ENCODE measurements at places on chromosomes 1 and 21.

DNA sequence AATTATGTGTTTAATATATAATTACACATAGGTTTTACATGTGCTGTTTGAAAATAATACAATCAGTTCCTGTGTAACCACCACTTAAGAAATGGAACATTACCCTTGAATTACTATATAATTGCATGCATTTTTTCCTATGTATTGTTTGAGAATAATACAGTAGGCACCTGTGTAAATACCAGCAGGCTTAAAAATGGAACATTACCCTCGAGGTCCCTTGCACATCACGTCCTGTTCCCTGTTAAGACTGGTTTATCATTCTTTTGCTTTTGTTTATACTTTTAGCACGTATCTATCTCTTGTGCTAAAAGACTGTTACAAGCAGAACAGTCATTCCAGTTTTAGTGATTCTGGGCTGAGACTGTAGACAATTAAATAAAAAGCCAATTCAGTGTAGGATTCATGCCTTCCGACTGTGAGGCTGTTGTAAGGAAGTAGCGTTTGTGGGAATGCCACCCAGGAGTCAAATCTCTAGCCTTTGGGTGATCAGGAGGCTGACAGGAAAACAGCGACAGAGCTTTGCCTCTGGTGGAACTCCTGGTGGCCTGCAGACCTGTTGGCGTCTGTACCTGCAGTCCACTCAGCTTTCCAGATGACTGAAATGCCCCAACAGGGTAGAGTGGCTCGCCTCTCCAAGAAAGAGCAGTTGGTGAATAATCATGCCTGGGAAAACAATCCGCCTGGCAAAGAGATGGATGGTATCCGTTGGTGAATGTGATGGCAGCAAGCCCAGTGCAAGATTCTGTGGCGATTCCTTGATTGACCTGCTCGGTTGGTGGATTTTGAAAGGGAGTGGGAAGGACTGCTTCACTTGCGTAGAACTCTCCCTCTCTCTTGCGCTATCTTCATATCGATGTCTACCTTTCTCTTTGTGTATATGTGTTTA, 58.0 kb downstream of the DISC1 start:
- DNase-seq, result no peak

DNA sequence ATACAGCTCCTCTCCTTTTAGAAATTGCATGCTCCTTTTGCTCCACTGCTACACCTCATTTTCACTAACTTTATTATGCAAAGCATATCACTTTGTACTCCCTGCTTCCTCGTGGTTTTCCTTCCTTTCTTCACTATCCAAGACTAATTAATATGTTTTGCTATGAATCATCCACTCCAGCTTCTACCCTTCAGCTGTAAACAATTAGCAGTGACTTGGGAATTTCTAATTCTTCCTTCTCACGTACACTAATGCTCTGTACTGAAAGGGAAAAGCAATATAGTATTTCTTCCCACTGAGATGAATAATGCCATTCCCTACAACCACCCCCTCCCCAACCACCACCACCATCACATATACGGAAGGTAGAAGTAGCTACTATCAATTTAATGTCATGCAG, 1917.0 kb downstream of the MRPL39 start:
- DNase-seq, result no peak

- DNase-seq, result no peak
Observed at GRCh38 chr1:33524586-33524985, 52.1 kb downstream of the ZSCAN20 start.

DNA sequence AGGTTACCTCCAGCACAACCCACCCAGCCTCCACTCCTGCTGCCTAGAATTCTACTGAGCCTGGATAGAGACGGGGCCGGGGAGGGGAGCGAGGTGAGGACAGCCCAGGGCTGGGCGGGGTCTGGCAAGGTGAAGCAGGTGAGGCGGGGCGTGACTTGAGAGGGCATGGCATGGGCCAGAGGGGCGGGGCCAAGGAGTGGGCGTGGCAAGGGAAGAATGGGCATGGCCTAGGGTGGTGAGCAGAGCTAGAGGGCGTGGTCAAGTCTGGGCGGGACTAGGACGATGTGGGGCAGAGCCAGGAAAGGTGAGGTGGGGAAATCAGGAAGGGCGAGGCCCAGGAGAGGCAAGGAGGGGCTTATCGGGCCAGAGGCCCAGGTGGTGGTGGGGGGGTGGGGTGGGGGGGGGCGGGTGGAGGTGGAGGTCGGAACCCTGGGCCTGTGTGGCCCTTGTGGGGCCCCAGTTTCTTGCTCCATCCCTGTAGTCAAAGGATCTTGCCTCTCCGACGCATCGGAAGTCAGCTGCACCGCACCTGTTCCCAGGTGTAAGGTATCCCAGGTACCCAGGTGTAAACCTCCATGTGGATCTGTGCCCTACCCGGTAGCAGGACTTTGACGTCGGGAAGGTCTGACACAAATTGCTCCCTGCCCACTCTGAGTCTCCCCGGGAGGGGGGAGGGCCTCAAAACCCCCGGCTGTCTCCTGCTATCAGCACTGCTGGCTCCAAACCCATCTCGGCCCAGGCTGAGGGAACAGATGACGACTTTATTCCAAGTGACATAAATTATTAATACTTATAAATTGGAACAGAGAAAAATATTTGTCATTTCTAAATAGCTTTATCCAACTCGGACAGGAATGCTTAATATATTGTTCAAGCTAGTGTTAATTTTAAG, 32.9 kb upstream of the UTS2 start:
- DNase-seq, result no peak

DNA sequence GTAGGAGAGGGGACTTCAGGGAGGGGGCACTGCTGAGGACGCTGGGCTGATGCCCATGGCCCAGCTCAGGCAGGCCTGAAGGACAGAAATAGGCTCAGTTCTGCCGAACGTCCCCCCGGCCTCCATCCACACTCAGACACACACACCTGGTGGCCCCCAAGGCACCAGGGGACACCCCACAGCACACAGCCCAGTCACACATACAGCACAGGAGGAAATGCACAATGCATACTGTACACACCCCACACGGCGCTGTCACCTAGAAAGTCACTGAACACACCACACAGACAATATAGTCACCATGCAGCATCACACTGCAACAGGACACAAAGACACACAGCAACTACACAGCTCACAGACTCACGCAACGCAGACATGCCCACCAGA, 562 bp downstream of the SYTL1 start:
- DNase-seq, result no peak

GRCh38 chr1:4086921-4087320, 186.8 kb upstream of the C1orf174 start:
- no peak for DNase-seq

GRCh38 chr21:37365517-37366481, 774 bp upstream of the DYRK1A start:
- no peak for DNase-seq

GRCh38 chr1:188270497-188270896, 1441.7 kb downstream of the PLA2G4A start:
- no peak for DNase-seq

DNA sequence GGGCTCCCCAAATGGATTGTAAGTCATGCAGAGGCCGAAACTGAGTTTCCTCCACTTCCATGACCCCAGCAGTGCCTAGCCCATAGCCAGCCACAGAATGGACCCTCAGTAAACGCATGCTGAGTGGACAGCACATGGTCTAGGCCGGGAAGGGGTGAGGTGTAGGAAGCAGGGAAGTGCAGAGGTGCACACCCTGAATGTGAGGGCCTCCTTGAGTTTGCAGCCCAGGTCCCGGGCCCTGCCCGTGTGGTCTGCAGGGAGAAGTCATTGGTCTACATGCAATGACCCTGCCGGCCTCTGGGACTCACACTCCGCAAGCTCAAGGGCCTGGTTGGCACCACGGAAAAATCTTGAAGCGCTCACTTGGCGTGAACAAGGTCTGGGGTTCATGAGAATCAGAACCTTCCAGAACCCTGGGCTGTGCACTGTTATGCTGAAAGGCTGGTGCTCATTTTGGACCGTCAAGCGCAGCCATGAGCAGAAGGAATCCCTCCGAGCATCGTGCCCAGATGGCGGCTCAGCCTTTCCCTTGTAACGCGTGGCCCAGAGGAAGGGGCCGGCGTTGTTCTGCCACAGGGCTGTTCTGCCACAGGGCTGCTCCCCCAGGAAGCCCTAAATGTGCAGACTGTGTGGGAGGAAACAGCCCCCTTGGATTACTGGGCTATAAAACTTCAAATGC, 66.4 kb downstream of the PSMG1 start:
- no peak for DNase-seq

DNA sequence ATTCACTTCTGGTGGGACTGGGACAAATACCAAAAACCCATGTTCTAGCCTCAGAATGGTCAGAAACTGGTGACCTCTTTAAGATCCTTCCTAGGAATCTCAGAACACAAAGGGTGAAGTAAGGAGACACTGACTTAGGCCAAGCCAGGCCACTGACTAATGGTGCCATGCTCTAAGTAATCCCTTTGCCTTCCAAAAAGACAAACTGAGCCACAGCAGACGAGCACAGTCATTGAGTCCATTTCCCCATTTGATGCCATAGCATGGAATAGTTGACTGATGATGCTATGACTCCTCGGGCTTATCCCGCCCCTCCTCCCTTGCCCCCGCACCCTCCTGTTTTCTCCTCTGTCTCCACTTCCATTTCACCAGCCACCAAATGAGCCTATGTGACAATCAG, 145.8 kb upstream of the ZNF648 start:
- no peak for DNase-seq

DNA sequence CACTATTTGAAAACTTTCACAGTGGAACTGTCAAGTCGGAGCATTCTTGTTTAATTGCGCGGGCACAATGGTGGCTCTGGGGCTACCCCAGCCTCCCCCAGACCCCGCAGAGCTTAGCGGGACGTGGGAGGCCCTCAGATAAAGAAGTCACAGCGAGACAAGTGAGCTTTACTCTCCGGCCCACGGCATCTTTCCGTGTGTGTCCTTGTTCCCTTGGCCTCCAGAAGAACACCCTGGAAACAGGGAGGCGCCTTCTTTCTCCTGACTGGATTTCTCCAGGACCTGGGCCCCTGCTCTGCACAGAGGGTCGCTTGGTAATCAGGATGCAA, 382.8 kb downstream of the RRAGC start:
- no peak for DNase-seq

- DNase-seq, result no peak
Observed at GRCh38 chr1:167185974-167186657, 34.6 kb upstream of the POU2F1 start.

DNA sequence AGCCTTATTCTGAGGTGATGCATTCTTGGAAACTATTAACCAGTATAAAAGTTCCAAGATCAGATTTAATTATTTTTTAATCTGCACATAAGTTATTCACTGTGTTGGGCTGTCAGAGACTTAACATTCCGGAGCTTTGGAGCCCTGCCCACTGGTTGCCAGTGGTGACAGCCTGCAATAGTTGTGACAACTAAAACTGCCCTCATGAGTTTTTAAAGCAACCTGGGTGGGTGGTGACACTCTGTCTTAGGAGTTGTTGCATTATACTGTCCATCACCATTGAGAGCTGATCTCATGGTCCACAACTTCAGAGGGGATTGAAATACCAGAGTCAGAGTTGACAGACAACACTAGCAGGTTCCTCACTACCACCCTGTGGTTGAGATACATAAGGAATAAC, 653.9 kb upstream of the USP24 start:
- DNase-seq, result no peak

- no peak for DNase-seq
Observed at GRCh38 chr1:242522304-242522945, 2.1 kb downstream of the PLD5 start.

- DNase-seq, result no peak
Observed at GRCh38 chr1:47898133-47898845, 98.9 kb downstream of the TRABD2B start.

GRCh38 chr1:201489643-201490261, 17.2 kb downstream of the CSRP1 start:
- no peak for DNase-seq

DNA sequence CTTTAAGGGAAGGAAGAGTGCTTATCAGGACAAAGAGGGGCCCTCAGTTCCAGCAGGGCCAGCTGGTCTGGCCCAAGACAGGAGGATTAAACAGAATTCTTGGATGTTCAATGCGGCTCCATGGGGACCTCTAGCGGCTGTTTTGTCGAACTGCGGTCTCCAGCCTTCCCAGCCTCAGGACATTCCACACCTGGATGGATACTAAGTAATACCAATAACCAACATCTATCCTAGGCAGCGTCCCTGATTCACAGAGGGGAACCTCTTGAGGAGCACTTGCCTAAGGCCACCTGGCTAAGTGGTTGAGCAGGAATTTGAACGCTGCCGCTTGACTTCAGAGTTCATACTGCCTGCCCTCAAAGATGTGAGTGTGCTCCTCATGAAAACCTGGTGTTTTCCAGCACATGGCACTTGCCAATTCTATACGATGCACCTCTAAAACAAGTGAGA, 15.5 kb upstream of the CD247 start:
- no peak for DNase-seq

- DNase-seq, result no peak
Observed at GRCh38 chr1:42003433-42003832, 84.7 kb upstream of the HIVEP3 start.

DNA sequence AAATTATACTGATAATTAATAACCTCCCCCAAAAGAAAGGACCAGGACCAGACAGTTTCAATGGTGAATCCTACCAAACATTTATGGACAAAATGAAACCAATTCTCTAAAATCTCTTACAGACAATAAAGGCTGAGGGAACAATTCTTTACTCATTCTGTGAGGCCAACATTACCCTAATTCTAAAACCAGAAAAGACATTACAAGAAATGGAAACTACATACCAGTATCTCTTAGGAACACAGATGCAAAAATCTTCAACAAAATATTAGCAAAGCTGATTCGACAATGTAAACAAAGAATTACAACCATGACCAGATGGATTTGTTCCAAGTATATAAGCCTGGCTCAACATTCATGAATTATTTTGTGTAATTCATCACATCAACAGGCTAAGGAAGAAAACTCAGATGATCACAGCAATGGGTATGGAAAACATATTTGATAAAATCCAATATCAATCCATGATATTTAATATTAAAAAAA, 8.6 kb downstream of the TMED5 start:
- no peak for DNase-seq

DNA sequence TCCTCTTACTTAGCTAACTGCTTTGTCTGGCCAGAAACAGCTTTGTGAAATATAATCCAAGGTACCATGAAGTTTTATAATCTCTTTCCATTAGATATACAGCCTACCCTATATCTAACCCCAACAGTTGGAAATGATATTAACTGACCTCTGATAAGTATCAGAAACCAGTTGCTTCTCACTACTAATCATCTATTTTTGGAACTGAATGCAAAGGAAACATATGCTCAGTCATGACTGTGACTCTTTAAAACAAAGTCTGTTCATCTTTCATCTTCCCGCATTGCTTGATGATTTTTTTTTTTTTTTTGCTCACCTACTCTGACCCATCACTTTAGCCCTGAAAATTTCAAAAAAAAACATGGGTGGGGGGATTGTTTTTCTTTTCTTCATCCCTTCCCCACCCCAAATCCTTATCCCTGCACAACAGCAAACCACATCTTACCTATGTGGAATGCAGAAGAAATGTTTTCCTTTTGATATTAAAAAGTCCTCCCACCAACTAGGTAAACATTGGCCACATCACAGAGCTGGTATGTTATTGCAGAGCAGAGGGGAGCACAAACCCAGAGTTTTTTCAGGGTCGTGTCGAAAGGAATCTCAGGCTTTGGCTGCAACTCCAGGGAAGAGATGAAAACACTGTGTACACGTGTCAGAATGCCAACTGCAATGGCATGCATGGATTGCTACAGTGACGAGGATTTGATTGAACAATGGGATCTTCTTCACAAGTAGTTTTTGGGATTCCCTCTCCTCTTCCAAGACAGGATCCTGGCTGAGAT, 137.3 kb downstream of the SLC30A10 start:
- DNase-seq, result no peak
